ENCODE measurements at places on chromosomes 12 and 14.

GRCh38 chr12:128178966-128179365, 88.0 kb upstream of the TMEM132C start:
- DNase-seq: no peak

DNA sequence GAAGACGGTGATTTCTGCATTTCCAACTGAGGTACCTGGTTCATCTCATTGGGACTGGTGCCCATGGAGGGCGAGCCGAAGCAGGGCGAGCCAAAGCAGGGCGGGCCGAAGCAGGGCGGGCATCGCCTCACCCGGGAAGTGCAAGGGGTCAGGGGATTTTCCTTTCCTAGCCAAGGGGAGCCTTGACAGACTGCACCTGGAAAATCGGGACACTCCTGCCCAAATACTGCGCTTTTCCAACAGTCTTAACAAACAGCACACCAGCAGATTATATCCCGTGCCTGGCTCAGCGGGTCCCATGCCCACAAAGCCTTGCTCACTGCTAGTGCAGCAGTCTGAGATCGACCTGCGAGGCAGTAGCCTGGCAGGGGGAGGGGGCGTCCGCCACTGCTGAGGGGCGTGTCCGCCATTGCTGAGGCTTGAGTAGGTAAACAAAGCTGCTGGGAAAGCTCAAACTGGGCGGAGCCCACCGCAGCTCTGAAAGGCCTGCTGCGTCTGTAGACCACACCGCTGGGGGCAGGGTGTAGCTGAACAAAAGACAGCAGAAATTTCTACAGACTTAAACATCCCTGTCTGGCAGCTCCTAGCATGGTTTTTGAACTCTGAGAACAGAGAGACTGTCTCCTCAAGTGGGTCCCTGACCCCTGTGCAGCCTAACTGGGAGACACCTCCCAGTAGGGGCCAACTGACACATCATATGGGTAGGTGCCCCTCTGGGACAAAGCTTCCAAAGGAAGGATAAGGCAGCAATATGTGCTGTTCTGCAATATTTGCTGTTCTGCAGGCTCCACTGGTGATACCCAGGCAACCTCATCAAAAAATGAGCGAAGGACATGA, 77.2 kb downstream of the BAZ1A start:
- no peak for DNase-seq

DNA sequence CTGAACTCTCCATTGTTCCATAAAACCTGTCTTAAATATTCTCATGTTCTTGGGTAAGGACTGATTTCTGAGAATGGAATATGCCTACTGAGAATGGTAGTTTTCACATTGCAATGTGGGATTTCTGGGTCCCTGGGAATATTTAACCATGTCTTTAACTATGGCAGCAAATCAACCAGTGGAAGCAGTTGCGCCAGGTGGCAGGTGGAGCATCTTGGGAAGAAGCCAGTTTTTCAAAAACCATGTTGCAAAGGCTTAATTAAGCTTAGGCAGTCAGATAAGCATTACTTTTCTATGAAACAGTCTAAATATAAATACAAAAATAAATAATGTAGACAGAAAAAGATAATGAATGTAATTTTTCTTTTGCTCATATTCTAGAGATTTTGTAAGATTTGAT, 448.1 kb downstream of the ADAMTS20 start:
- no peak for DNase-seq

GRCh38 chr12:69676257-69677012, 22.7 kb downstream of the BEST3 start:
- DNase-seq: no peak

GRCh38 chr12:460261-461230, 807 bp downstream of the B4GALNT3 start:
- peak; percentile 48 for DNase-seq

DNA sequence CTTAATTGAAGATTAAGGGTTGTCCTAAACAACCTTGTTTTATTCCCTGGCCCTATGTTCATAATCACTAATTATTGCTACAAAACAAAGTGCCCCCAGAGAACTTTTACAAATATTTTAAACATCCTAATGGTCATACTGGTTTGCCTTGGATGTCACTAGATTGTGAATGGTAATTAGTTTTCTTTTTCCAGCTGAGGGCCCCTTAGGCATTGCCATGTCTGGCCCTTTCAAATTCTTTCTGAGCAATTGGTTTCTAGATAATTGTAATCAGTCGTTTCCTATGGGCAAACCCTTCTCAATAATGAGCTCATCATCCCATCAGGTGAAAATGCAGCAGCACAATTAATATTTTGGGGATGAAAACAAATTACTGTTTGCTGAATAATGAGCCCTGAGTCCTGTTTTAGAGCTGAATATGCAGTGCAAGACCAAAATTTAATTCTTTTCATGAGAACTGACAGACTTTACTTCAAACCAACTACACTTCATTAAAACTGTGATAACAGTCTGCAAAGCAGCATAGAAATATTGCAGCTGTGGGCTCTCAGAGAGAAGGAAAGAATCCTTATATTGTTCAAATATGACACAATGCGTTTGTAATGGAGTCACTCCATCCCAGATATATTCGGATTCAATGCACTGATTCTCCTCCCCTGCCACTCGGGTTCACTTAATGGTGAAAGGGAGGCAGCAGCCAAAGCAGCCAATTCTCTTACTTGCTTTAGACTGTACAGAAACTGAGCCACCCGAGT, 67.7 kb upstream of the ARHGAP5 start:
- no peak for DNase-seq

DNA sequence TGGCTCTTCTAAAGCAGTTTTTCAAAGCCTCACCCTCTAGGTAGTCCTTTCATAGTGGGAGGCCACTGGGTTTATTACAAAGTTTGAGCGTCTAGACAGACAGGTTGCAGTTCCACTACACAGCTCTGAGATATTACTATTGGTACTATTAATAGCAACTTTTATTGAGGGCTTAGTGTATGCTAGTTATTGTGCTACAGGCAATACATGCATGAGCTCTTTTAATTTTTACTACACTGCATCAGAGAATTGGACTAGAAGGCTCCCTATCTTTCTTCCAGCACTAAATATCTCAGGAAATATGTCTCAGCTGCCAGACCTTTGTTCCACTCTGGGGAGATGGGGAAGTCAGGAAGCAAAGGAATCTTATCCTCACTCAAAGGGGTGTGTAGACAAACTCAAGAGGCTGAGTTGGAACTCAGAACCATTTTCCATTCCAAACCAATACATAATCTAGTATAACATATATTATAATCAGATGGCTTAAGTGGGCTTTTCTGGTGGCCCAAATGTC, 161.8 kb upstream of the SLC38A2 start:
- DNase-seq: no peak

DNA sequence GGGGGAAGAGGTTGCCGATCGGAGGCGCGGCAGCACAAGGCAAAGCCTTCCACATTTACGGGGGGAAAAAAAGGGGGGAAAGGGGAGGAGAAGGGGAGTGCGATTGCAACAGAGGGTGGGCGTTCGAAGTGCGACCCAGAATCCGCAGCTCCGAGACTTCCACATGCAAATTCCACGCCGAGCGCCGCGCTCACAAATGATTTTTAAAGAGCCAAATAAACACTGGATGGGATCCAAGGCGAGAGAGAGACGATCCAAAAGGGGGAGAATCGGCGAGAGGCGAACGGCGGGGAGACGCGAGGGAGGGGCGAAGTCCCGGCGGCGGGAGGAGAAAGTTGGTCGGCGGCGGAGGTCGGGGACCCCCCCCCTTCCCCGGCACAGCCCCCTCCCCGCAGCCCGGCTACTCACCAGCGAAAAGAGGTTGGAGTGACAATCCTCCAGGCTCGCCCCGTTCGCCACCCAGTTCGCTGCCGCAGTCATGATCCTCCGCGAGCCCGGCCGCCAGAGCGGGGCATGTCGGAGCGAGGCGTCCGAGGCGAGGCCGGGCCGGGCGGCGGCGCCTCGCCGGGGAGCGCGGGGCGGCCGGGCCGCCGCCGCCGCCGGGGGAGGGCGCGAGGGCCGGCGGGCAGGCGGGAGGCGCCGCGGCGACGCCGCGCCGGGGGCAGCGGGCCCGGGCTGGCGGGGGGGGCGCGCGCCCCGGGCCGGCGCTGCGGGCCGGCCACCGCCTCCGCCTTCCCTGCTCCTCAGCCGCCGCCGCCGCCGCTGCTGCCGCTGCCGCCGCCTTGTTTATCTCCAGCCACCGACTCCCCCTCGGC, 634 bp downstream of the MED13L start:
- peak; percentile 79 for DNase-seq

DNA sequence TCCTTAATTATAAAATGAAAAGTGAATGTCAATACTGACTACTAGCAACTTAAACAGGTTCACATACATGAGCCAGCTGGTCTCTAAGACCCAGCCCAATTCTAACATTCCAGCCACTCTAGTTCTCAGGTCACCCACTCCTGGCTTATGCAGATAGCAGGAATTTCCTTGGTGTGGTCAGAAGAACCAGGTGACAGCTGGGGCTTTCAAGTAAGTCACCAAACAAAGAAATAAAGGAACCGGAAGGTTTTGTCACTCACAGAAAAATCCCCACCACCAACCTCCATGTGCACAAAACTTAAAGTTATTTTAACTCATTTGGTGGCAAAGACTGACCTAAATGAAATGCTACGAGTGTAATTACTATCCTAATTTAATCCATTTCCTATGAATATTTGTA, 129.6 kb upstream of the CDKN3 start:
- DNase-seq: peak; percentile 57

Measured in B cell (primary cell).